ENCODE measurements at places on chromosomes 2 and 18.

DNA sequence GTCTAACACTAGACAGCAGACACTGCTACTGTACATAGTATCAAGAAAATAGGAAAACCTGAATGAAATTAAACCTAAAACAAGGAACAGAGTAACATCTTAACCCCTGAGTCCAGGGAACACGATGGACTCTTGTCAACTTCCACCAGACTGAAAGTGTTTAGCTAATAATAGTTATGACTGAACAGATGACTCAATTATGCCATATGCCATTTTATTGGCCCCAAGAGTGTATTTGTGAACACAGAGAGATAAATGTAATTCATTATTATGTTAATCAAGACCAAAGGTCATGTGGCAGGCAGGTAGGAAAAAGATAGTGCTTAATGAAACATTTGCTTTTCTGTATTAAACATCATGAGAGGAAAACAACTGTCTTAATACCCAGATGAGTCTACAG is 58.0 kb downstream of the NYAP2 start:
- DNase-seq: no peak

GRCh38 chr2:60478660-60479059 is 74.8 kb downstream of the BCL11A start:
- DNase-seq: no peak

GRCh38 chr2:111662039-111662770 is 221.8 kb downstream of the ANAPC1 start:
- no peak for DNase-seq

DNA sequence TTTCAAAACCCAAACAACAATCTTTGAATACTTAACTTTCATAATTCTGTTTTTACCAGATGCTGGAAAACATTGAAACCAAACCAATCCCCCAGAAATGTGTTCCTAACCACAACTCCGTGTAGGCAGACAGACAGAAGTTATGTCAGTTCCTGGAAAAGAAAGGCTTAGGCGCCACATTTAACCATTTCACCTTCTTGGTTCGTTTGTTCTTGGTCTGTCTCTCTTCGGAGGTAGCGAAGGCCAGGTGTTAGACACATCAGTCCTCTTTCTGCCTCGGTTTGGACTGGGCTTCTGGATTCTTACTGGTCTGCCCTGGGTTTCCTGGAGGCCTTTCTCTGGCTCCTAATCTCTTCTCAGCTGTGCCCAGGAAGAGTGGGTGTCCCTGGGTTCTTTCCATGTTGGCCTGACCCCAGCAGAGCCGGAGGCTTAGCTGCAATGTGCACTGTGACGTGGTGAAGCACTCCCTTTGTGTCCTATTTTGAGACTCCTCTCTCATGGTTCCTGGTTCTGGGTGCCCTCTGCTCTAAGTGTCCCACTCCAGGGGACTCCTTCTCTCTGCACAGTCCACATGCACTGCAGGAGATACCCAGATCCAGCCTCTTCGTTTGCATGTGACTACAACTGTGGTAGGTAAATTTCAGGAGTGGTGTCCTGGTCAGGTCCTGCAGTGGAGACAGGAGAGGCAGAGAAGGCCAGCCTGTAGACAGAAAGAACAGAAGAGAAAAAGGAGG is 23.1 kb upstream of the RAB31 start:
- no peak for DNase-seq

DNA sequence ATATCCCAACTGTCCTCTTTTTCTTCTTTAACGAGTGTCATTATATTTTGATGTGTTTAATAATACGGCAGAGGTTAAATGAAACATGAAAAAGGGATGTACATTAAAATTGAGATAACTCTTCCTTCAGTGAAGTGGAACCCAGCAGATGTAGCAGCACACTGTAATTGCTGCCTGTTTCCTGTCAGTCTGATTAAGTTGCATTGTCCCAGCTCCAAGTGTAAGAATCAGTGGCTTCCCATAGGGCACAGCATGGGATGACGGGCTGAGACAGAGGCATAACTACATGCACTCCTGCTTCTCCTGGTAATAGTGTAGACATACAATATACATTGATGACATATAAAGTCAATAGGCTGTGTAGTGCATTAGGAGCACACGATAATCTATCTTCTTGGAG is 175.8 kb upstream of the TCF4 start:
- no peak for DNase-seq

DNA sequence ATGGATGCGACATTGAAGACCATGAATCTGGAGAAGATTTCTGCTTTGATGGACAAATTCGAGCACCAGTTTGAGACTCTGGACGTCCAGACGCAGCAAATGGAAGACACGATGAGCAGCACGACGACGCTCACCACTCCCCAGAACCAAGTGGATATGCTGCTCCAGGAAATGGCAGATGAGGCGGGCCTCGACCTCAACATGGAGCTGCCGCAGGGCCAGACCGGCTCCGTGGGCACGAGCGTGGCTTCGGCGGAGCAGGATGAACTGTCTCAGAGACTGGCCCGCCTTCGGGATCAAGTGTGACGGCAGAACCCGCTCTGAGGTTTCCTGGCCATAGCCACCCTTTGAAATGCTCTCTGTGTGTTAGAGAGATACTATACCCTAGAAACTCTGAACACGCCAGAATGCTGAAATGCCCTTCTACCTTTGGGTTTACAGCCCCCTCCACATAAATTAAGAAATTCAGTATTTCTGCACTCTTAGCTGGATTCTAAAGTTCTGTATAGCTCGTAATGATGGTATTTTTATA is 659 bp downstream of the CHMP1B start:
- DNase-seq: peak; percentile 14

- no peak for DNase-seq
These were observed 31.2 kb downstream of the SCN9A start for GRCh38 chr2:166344286-166345113.

DNA sequence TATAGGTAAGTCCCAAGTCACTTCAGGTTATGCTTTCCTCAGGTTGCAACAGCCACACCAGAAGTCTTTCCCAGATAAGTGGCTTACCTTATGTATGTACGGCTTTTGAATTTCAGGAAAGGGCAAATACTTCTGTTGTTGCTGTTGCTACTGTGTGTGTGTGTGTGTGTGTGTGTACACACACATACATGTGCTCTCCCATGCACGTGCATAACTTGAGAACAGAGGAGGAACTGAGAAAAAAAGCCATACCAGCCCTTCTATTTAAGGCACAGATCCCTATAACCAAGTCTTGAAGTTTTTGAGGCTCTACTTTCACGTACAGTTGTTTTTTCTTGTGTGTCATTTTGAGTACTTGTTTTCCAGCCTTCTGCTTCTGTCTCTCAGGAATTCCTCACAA is 62.4 kb downstream of the WDPCP start:
- no peak for DNase-seq

- DNase-seq: no peak
These were observed 112.7 kb upstream of the NPAS2 start for GRCh38 chr2:100707016-100707947.

GRCh38 chr2:68774569-68775271 is 40.1 kb downstream of the ARHGAP25 start:
- no peak for DNase-seq
